WTC11 (cell line): ENCODE measurements at places on chromosomes 7 and 10. TPM values are rescaled to one million over a fixed set of nuclear protein-coding genes. Genes with fewer than 3 reads are reported as not detected.
A peak's percentile ranks its signal among the peaks of the same experiment; 100 is the strongest.

The PNLIPRP2 gene
- 0.28 to 0.76 TPM (median 0.57 TPM) in 3 replicates for total RNA-seq

The EFCAB10 gene
- 3.0 to 3.2 TPM (median 3.0 TPM) in 3 replicates for total RNA-seq

DNA sequence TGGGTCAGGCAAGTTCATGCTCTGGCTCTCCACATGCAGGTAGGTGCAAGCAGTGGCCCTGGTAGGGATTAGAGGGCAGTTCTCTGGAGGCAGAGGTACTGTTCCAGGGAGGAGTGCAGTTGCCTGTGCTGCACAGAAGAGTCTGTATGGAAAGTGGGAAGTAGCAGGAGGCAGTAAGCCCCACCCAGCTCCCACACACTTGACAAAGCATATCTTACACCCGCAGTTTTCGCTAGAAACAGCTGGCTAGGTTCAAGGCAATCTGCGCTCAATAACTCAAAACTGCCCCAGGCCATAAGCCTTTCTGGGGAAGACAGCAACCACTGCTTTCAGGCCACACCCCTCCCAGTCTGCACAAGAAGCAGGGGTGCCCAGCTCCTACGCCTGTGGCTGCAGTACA, 33.1 kb upstream of the ARMC3 start:
- DNase-seq: no peak
- no peak overlapping the region for H3K4me3 ChIP-seq
- no peak overlapping the region for H3K27ac ChIP-seq
- H3K27me3 ChIP-seq: no peaks in the 10 kb centered on the region
- H3K4me1 ChIP-seq: peaks cover 14% of the 10 kb centered on the region

The MBL2 gene
- total RNA-seq: not detected in 3 replicates

DNA sequence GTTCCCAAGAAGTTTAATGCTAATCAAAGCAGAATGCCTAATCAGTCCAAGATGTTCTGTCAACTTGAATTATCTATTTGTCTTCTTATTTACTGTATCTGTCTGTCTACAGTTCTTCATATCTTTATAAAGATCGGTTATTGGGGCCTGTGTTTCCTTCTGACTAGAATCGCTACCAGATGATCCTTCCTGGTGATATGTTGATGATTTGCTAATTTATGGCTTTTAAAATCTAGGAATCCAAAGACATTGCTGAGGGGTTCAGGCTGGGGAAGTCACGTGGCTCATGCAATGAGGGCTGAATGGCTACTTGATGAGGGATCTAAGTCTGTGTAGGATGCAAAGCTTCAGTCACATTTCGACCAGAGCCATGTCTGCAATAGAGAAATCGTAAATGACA, 536.3 kb downstream of the KCNMA1 start:
- no peak overlapping the region for H3K4me3 ChIP-seq
- no peaks in the 10 kb centered on the region for H3K36me3 ChIP-seq
- H3K27ac ChIP-seq: no peak overlapping the region
- peaks cover 28% of the 10 kb centered on the region for H3K27me3 ChIP-seq

DNA sequence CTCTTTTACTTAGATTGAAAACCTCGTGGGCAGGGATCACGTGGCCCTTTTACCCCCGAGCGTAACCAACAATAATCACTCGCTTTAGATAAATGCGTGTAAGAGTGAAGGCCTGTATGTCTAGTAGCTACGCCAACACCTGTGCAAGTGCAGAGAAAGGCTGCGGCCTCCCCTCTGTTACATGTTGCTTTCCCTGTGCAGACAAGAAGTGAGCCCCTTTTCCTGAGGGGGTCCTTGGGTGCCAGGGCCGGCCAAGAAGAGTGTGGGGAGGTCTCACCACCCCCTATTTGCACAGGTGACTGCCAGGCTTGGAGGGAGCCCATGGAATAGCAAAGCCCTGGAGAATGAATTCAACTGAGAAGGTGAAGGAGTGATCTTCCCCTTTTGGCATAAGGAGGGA, 35.6 kb upstream of the CNPY1 start:
- no peak for DNase-seq
- no peaks in the 10 kb centered on the region for H3K27me3 ChIP-seq
- H3K4me1 ChIP-seq: no peaks in the 10 kb centered on the region
- no peak overlapping the region for H3K4me3 ChIP-seq
- no peaks in the 10 kb centered on the region for H3K36me3 ChIP-seq

- peaks cover 3% of the 10 kb centered on the region for H3K4me1 ChIP-seq
- H3K4me3 ChIP-seq: no peak overlapping the region
- no peaks in the 10 kb centered on the region for H3K27me3 ChIP-seq
- peaks cover 42% of the 10 kb centered on the region for H3K36me3 ChIP-seq
- no peak for DNase-seq
- no peak overlapping the region for H3K27ac ChIP-seq
Observed at GRCh38 chr10:121765204-121765603, 162.6 kb downstream of the ATE1 start.

- H3K4me1 ChIP-seq: no peaks in the 10 kb centered on the region
- H3K4me3 ChIP-seq: no peak overlapping the region
- H3K27ac ChIP-seq: no peak overlapping the region; the same call in 1 of the 2 replicates
- H3K27me3 ChIP-seq: peaks cover 4% of the 10 kb centered on the region; the same call in 1 of the 2 replicates
- peaks cover 31% of the 10 kb centered on the region for H3K36me3 ChIP-seq
- no peak for DNase-seq
Observed at GRCh38 chr7:50590535-50590934, 25.3 kb upstream of the DDC start.

- H3K27me3 ChIP-seq: peaks cover 90% of the 10 kb centered on the region
- peaks cover 28% of the 10 kb centered on the region for H3K4me1 ChIP-seq
- DNase-seq: peak; percentile 53
- no peak overlapping the region for H3K27ac ChIP-seq
- no peaks in the 10 kb centered on the region for H3K36me3 ChIP-seq
Observed at GRCh38 chr7:128164061-128164954, 76.8 kb upstream of the LEP start.

- no peak overlapping the region for H3K4me3 ChIP-seq
- H3K4me1 ChIP-seq: peaks cover 47% of the 10 kb centered on the region
- H3K27me3 ChIP-seq: peaks cover 46% of the 10 kb centered on the region
- H3K27ac ChIP-seq: no peak overlapping the region
Observed at GRCh38 chr10:30827531-30828120, 198.1 kb upstream of the LYZL2 start.

GRCh38 chr10:52939894-52940293, 167.3 kb upstream of the MBL2 start:
- H3K27ac ChIP-seq: no peak overlapping the region
- peaks cover 8% of the 10 kb centered on the region for H3K4me1 ChIP-seq
- no peak for DNase-seq
- H3K4me3 ChIP-seq: no peak overlapping the region
- H3K36me3 ChIP-seq: no peaks in the 10 kb centered on the region; the same call in 1 of the 2 replicates

DNA sequence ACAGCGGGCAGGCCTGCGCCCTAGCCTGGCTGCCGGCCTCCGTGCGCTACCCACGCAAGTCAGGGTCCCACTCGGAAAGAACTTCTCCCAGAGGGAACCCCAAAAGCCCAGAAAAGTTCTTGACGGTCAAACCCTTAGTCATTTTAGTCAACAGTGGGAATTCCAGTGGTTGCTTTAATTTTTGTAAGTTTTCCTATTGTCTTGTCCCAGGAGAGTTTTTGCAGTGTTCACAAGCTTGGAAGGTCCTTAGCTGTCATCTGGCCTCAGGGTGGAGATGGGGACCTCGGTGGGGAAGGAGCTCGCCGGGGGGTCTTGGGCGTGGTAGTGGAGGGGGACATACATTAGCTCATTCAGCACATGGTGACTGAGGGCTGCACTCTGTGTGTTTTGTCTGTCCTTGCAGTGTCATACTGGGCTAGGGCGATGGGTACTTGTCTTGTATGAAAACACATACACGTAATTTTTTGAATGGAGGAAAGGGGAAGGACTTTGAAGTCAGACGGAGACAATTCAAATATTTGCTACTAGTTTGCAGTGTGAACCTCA, 736 bp downstream of the MINDY4 start:
- peak overlapping the region; percentile 79 for H3K4me3 ChIP-seq
- H3K27ac ChIP-seq: no peak overlapping the region
- H3K4me1 ChIP-seq: peaks cover 4% of the 10 kb centered on the region
- peaks cover 8% of the 10 kb centered on the region; the same call in 1 of the 2 replicates for H3K27me3 ChIP-seq
- H3K36me3 ChIP-seq: no peaks in the 10 kb centered on the region
- DNase-seq: no peak

GRCh38 chr7:152406491-152406890, 29.3 kb downstream of the KMT2C start:
- H3K27me3 ChIP-seq: peaks cover 10% of the 10 kb centered on the region
- H3K27ac ChIP-seq: no peak overlapping the region
- H3K36me3 ChIP-seq: peaks cover 3% of the 10 kb centered on the region; the same call in 1 of the 2 replicates

The SNCG gene
- total RNA-seq: 8.4 to 14.3 TPM (median 12.0 TPM) in 3 replicates
